ENCODE measurements at places on chromosomes 12 and 14. TPM values are rescaled to one million over a fixed set of nuclear protein-coding genes. Genes with fewer than 3 reads are reported as not detected.
A peak's percentile ranks its signal among the peaks of the same experiment; 100 is the strongest.

DNA sequence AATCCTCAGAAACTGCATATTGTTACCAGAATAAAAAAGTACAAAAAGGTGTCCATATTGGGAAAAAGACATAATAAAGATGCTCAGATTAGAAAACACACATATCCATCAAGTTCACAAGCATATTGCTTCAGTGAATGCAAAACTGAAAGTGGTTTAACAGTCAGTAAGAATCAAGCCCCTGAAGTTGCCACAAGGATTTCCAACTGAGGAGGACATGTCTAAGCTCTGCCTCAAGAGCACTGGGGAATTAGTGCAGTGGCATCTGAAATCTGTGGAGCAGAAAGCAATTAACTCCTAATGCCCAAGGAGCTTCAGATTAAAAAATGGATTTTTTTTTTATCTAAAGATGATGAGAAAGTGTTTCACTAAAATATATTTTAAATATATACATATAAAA, 113.2 kb downstream of the DENND5B start:
- no peaks in the 10 kb centered on the region for H3K27me3 ChIP-seq
- H3K4me3 ChIP-seq = no peak overlapping the region
- no peak for DNase-seq
- no peak overlapping the region for H3K27ac ChIP-seq

The RITA1 gene
- 48.4 TPM for total RNA-seq

The MYO1H gene
- not detected for total RNA-seq

GRCh38 chr12:63098851-63099250, 52.1 kb downstream of the AVPR1A start:
- no peak for DNase-seq
- no peaks in the 10 kb centered on the region for H3K4me1 ChIP-seq
- no peaks in the 10 kb centered on the region for H3K27me3 ChIP-seq
- no peak overlapping the region for H3K27ac ChIP-seq
- H3K36me3 ChIP-seq = no peaks in the 10 kb centered on the region
- H3K4me3 ChIP-seq = no peak overlapping the region

DNA sequence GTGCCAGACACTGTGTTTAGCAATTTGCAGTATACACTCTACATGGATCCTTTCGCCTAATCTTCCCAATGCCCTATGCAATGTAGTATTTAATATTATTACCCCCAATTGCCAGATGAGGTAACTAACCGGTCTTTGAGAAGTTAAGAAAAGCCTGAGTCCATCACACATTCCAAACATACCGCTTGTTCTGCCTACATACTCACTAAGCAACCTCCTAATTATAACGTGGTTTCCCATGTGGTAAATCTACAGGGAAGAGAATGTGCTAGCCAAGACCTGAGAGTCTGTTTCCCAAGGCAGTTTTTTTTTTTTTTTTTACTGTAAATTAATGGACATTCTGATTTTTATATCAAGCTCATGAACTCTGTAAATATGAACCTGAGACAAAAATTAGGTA, 37.2 kb downstream of the ATP2B1 start:
- H3K4me3 ChIP-seq = no peak overlapping the region
- no peaks in the 10 kb centered on the region for H3K27me3 ChIP-seq
- DNase-seq = no peak
- no peaks in the 10 kb centered on the region for H3K4me1 ChIP-seq
- H3K36me3 ChIP-seq = no peaks in the 10 kb centered on the region
- H3K27ac ChIP-seq = no peak overlapping the region

- H3K36me3 ChIP-seq = no peaks in the 10 kb centered on the region
- H3K4me1 ChIP-seq = peaks cover 11% of the 10 kb centered on the region
- H3K27me3 ChIP-seq = peaks cover 15% of the 10 kb centered on the region
- no peak overlapping the region for H3K4me3 ChIP-seq
- no peak for DNase-seq
Observed at GRCh38 chr12:49338830-49339463, 2.0 kb upstream of the C1QL4 start.

- peaks cover 35% of the 10 kb centered on the region for H3K4me1 ChIP-seq
- no peak overlapping the region for H3K4me3 ChIP-seq
- peaks cover 15% of the 10 kb centered on the region for H3K36me3 ChIP-seq
- peak overlapping the region; percentile 77 for H3K27ac ChIP-seq
- no peaks in the 10 kb centered on the region for H3K27me3 ChIP-seq
Observed at GRCh38 chr12:109950625-109951024, 45.5 kb downstream of the GIT2 start.

DNA sequence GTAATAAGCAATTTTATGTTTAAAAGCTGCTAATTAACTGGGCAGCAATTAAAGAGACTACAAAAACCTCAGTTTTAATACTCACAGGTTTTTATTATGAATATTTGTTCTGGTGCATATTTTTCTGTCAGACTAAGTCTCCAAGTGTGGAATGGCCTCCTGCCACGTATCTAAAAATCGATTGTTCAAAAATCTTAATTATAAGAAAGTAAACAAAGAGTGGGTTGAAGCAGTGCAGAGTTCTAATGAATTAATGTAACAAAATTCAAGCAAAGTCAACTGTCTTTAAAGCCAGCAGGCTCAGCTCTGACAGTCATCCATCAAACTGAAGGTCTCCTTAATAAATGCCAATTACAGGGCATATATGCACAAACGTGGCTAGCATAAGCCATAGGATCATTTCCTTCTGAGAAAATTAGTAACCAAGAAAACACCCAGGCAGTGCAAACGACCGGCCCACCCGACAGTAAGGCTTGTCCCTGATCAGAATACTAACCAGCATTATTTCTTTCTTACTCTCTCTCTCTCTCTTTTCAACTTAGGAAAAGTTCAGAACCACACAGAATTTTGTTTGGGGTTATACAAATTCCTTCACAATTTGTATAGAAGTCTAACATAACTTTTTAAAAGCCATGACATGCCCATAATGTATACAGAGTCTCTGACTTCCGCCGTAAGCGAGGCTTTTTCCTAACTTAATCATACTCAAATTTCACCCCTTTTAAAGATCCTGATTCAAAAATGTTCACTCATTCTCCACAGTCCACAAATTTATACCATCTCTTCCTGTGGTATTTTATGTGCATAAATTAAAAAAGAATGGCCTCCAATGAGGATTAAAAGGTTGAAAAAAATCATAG, 83.8 kb downstream of the SLC25A21 start:
- H3K27me3 ChIP-seq = no peaks in the 10 kb centered on the region
- no peaks in the 10 kb centered on the region for H3K4me1 ChIP-seq
- no peak for DNase-seq
- H3K27ac ChIP-seq = no peak overlapping the region
- H3K36me3 ChIP-seq = no peaks in the 10 kb centered on the region

DNA sequence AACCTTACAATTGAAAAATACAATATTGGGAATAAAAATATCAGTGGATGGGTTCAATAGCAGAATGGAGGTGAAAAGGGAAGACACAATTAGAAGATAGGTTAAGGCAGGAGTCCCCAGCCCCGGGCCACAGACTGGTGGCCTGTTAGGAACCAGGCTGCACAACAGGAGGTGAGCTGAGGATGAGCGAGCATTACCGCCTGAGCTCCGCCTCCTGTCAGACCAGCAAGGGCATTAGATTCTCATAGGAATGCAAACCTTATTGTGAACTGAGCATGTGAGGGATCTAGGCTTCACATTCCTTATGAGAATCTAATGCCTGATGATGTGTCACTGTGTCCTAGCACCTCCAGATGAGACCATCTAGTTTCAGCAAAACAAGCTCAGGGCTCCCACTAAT, 27.3 kb upstream of the ST8SIA1 start:
- DNase-seq = no peak
- no peaks in the 10 kb centered on the region for H3K4me1 ChIP-seq
- no peak overlapping the region for H3K27ac ChIP-seq
- H3K4me3 ChIP-seq = no peak overlapping the region

The ERH gene
- total RNA-seq = 31.1 TPM

The ZBTB1 gene
- total RNA-seq = 57.0 TPM

The CLEC6A gene
- not detected for total RNA-seq

The MYF6 gene
- not detected for total RNA-seq

The PDE3A gene
- total RNA-seq = 33.7 TPM

DNA sequence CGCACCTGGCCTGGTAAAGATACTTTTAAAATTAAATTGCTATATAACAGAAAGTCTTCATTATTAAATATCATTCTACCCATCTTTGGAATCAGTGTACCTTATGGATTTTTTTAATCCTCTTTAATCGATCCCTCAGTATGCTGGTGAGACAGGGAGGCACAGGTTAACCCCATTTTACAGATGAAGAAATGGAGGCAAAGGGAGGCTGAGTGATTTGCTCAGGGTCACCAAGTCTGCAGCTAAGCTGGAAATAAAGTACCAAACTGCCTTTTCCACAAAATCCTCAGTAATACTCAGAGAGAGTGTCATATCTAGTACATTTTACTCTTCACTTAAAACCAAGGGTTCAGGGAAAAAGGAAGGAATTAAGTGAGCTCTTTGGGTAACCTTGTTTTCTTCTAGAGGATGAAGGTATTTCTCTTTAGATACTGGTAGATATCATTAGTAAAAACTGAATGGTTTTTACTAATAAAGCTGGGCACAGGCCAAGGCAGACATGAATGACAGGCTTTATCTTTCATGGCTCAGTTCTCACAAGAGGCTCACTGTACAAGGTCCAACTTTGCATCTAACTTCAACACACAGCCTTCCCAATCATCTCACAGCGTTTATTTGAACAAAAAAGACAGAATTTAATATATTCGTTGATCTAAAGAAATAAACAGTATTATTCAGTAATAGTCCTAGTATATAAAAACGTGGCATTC, 35.3 kb upstream of the TTC7B start:
- no peaks in the 10 kb centered on the region for H3K4me1 ChIP-seq
- H3K27ac ChIP-seq = no peak overlapping the region
- DNase-seq = no peak

DNA sequence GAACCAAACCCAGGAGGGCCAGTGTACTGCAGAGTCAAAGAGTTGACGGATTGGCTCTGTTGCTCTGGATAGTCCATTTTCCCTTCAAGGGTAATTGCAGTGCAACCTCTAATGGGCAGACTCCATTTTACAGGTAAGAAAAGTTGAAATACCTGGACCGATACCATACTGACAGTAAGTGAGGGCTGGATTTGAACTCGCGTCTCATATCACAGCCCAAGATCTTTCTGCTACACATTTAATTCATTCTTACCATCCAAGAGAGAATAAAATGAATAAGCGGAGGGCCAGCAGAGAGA, 356 bp upstream of the ZC3H14 start:
- DNase-seq = no peak
- no peaks in the 10 kb centered on the region for H3K36me3 ChIP-seq
- H3K27me3 ChIP-seq = no peaks in the 10 kb centered on the region
- peaks cover 6% of the 10 kb centered on the region for H3K4me1 ChIP-seq
- peak overlapping the region; percentile 80 for H3K27ac ChIP-seq

The MGAT4C gene
- total RNA-seq = not detected

DNA sequence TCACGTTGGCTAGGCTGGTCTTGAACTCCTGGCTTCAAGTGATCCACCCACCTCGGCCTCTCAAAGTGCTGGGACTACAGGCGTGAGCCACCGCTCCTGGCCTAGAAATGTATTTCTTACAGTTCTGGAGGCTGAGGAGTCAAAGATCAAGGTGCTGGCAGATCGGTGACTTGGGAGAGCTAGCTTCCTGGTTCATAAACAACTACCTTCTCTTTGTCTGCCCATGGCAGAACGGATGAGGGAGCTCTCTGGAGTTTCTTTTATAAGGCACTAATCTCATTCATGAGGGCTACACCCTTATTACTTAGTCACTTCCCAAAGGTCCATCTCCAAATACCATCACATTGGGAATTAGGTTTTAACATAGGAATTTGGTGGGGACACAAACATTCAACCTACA, 38.9 kb downstream of the SLC17A8 start:
- no peak for DNase-seq
- H3K4me3 ChIP-seq = no peak overlapping the region
- no peaks in the 10 kb centered on the region for H3K27me3 ChIP-seq
- H3K27ac ChIP-seq = no peak overlapping the region
- H3K36me3 ChIP-seq = no peaks in the 10 kb centered on the region
- no peaks in the 10 kb centered on the region for H3K4me1 ChIP-seq

The C12orf50 gene
- total RNA-seq = not detected

- H3K4me3 ChIP-seq = peak overlapping the region; percentile 49
- H3K36me3 ChIP-seq = no peaks in the 10 kb centered on the region
- H3K27me3 ChIP-seq = no peaks in the 10 kb centered on the region
- H3K27ac ChIP-seq = no peak overlapping the region
- peaks cover 7% of the 10 kb centered on the region for H3K4me1 ChIP-seq
Observed at GRCh38 chr12:119803381-119803791, 73.7 kb downstream of the CIT start.

- H3K36me3 ChIP-seq = no peaks in the 10 kb centered on the region
- no peak overlapping the region for H3K27ac ChIP-seq
- H3K4me1 ChIP-seq = no peaks in the 10 kb centered on the region
- H3K4me3 ChIP-seq = no peak overlapping the region
- no peaks in the 10 kb centered on the region for H3K27me3 ChIP-seq
Observed at GRCh38 chr12:25896981-25897380, 61.5 kb upstream of the RASSF8 start.

- no peaks in the 10 kb centered on the region for H3K36me3 ChIP-seq
- DNase-seq = no peak
- H3K4me3 ChIP-seq = no peak overlapping the region
- H3K4me1 ChIP-seq = no peaks in the 10 kb centered on the region
- no peaks in the 10 kb centered on the region for H3K27me3 ChIP-seq
Observed at GRCh38 chr12:132449565-132450417, 40.2 kb upstream of the FBRSL1 start.

The MUCL1 gene
- not detected for total RNA-seq

The KERA gene
- not detected for total RNA-seq

DNA sequence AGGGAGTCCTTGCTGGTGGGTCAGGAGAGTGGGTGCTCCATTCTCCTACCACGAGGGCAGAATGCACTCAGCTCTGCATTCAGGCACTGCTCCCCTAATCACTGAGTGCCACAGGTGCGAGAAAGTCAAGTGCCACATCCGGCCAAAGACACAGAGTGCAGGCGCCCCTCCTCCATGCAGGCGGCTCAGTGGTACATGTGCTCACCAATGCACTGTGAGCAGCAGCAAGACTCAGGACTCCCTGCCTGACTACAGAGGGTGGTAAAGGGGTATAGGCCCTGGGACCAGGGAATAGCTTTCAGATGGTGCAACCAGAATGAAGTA, 32.9 kb downstream of the ZFYVE21 start:
- no peak overlapping the region for H3K4me3 ChIP-seq
- H3K27ac ChIP-seq = no peak overlapping the region
- peaks cover 25% of the 10 kb centered on the region for H3K36me3 ChIP-seq
- no peak for DNase-seq

The IL26 gene
- total RNA-seq = not detected

GRCh38 chr14:104366931-104367865, 212.4 kb upstream of the C14orf180 start:
- no peaks in the 10 kb centered on the region for H3K27me3 ChIP-seq
- no peaks in the 10 kb centered on the region for H3K4me1 ChIP-seq
- no peaks in the 10 kb centered on the region for H3K36me3 ChIP-seq

All from ascending aorta (tissue), 2 donors.